Fibroblast of mammary gland (primary cell): ENCODE measurements at places on chromosomes 5 and 9.

DNA sequence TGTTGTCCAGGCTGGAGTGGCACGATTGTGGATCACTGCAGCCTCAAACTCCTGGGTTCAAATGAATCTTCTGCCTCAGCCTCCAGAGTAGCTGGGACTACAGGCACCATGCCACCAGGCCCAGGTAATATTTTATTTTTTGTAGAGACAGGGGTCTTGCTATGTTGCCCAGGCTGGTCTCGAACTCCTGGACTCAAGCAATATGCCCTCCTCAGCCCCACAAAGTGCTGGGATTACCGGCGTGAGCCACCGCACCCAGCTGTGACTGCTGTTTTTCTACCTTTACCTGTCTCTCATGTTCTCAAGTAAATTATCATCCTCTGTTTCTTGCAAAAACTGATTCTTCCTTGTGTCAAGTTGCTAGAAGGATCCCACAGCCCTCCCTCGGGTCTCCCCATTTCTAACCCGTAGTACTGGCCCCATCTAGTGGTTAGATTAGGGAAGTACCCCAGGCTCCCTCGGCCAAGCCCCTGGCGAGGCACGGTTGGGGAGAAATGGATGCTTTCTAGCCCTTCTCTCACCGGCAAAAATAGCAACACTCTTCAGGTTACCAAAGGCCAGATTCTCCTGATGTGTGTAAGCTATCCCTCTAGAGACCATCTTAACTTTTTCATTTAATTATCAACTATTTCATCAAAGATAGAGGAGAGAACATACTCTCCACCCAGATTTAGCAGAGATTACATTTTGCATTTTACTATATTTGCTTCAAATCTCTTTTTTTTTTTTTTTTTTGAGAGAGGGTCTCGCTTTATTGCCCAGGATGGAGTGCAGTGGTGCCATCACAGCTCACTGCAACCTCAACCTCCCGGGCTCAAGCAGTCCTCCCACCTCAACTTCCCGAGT, 19.2 kb upstream of the TOR1B start:
- peak; percentile 78 for DNase-seq

GRCh38 chr5:82119889-82120288, 148.1 kb downstream of the ATG10 start:
- no peak for DNase-seq

- DNase-seq: peak; percentile 86
Measured at GRCh38 chr9:98357921-98358535, 102.6 kb upstream of the TBC1D2 start.

- peak; percentile 58 for DNase-seq
Measured at GRCh38 chr5:81819556-81820317, 68.8 kb upstream of the SSBP2 start.

DNA sequence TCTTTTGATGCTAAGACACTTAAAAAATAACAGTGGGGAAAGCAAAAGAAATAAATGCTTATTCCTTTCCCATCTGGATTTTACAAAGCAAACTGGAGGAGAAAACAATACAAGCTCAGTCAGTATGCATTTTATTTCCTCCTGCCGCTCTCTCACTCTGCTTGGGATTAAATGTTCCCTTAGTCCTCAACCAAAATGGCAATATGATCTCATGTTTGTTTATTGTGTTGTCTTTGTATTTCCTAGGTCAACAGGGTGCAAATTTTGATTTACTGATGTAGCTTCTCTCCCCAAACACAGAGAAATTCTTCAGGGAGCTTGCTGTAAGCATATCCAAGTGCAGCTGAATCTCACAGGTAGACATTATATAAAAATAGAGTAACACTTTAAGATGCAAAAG, 92.1 kb upstream of the ERBIN start:
- DNase-seq: no peak

- peak; percentile 6 for DNase-seq
Measured at GRCh38 chr9:9352877-9353481, 1259.8 kb downstream of the PTPRD start.

- no peak for DNase-seq
Measured at GRCh38 chr5:83428890-83429289, 42.7 kb upstream of the VCAN start.

DNA sequence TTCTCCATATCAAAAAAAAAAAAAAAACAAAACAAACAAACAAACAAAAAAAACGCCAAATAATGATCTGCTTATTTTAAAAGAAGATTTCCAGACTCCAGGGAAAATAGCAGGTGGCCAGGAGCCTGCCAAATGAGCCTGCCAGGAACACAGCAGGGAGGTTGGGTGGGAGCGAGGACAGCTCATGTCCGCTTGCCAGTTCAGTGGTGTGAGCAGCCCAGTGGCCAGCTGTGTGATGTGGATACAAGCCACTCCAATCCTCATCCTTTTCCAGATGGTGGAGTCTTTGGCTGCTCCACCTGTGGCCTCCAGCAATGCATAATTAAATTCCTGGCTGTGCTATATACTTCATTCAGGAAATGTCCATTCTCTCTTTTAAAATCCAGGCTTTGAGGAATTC, 1025.1 kb upstream of the C9orf72 start:
- no peak for DNase-seq
